ENCODE measurements at places on chromosomes 1 and 21.

DNA sequence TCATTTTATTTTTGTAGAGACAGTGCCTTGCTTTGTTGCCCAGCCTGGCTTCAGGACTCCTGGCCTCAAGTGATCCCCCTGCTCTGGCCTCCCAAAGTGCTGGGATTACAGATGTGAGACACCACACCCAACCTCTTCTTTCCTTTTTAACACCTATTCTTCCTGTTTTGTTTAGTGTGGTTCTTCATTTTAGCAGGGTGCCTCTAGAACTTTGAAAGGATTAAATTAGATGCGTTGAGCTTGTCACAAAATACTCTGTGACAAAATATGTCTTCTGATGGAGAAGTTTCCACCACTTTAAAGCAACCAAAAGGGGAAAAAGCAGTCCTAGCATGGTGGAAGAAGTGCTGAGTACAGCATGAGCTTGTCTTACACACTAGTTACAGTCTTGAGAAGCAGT is 42.0 kb downstream of the CDC14A start:
- no peak for DNase-seq
- peaks cover 87% of the 10 kb centered on the region for H3K4me1 ChIP-seq
- H3K4me3 ChIP-seq = no peak overlapping the region
- H3K36me3 ChIP-seq = peaks cover 33% of the 10 kb centered on the region
- no peaks in the 10 kb centered on the region for H3K27me3 ChIP-seq

- H3K4me1 ChIP-seq = peaks cover 14% of the 10 kb centered on the region
- DNase-seq = no peak
- H3K27me3 ChIP-seq = peaks cover 1% of the 10 kb centered on the region
- peak overlapping the region; percentile 39 for H3K4me3 ChIP-seq
- peaks cover 24% of the 10 kb centered on the region for H3K36me3 ChIP-seq
These were observed 2.9 kb downstream of the JUN start for GRCh38 chr1:58780836-58781452.

DNA sequence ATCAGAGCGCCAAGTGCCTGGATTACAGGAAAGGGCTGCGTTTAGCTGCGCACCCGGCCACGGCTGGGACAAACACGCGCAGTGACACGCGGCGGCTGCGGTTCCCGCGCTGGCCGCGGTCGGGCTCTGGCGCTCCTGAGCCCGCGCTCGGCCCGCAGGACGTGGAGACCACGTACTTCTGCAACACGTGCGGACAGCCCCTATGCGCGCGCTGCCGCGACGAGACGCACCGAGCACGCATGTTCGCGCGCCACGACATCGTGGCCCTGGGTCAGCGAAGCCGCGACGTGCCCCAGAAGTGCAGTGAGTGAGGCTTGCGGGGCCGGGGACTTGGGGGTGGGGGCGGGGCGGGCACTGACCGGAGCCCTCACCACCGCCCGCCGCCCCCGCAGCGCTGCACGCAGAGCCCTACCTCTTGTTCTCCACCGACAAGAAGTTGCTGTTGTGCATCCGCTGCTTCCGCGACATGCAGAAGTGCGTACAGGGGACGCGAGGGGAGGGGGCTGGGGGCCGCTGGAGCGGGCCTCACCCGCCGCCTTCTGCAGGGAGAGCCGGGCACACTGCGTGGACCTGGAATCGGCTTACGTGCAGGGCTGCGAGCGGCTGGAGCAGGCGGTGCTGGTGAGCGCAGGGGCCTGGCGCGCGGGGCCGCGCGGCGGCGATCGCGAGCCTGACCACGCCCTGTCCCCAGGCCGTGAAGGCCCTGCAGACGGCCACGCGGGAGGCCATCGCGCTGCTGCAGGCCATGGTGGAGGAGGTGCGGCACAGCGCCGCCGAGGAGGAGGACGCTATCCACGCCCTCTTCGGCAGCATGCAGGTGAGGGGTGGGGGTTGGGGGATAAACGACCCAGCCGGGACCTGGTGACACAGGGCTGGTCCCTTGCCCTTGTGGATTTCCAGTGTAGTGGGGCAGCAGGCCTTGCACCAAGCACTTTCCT is 3.1 kb downstream of the RNF207 start:
- H3K4me3 ChIP-seq = peak overlapping the region; percentile 41
- DNase-seq = peak; percentile 36
- peaks cover 16% of the 10 kb centered on the region for H3K4me1 ChIP-seq
- no peaks in the 10 kb centered on the region for H3K36me3 ChIP-seq
- no peak overlapping the region for H3K27ac ChIP-seq

- DNase-seq = peak; percentile 18
- H3K4me3 ChIP-seq = peak overlapping the region; percentile 90
- H3K36me3 ChIP-seq = peaks cover 23% of the 10 kb centered on the region
- peak overlapping the region; percentile 84 for H3K27ac ChIP-seq
These were observed 2.1 kb upstream of the ZC3H12A start for GRCh38 chr1:37472281-37472680.

DNA sequence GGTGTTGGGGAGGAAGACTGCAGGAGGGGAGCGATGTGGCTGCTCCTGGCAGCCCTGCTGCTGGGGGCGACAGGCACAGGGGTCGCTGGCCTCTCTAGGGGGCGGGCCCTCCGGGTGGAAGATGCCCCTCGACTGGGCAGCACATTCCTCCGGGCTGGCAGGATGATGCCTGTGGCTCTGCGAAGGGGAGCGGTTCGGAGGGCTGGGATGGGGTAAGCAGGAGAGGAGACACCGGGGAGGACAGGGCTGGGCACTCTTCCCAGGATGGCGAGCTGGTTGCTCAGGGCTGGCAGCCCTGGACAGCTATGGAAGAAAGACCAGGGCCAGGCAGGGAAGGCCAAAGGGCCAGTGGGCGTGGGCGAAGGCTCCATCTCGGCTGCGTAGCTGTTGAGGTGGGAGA is 12.8 kb downstream of the HEYL start:
- H3K4me3 ChIP-seq = no peak overlapping the region
- DNase-seq = no peak
- peaks cover under 1% of the 10 kb centered on the region for H3K4me1 ChIP-seq
- H3K36me3 ChIP-seq = no peaks in the 10 kb centered on the region
- peaks cover 6% of the 10 kb centered on the region for H3K27me3 ChIP-seq

DNA sequence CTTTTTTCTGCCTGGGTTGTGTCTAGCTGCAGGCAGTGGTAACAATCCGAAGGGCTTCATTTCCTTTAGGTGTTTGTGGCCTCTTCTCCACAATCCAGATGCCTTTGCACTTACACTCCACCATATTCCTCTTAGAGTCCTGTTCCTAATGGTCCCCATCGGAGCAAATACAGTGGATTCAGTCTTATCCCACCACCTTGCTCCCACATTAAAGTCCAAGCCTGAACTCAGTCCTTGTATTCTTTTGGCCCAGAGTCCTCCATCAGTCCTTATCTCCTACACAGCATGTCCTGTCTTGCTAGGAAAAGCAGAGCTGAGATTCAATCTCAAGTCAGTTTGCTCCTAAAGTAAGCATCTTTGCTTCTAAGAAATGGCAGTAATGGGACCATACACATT is 8.8 kb downstream of the CYP2J2 start:
- H3K4me1 ChIP-seq = no peaks in the 10 kb centered on the region
- no peak overlapping the region for H3K27ac ChIP-seq

All from activated CD8-positive, alpha-beta T cell treated with anti-CD3 and anti-CD28 coated beads for 36 hours (primary cell).